Left ventricle myocardium inferior (tissue), 1 donor: ENCODE measurements at places on chromosomes 7 and 10. TPM values are rescaled to one million over a fixed set of nuclear protein-coding genes. Genes with fewer than 3 reads are reported as not detected.

Gene TMEM130
- not detected for total RNA-seq

Gene MMP21
- total RNA-seq: not detected

Gene DMTF1
- total RNA-seq: 19.4 TPM

Gene SYNPO2L
- total RNA-seq: 290 TPM

Gene NUTM2A
- total RNA-seq: 2.2 TPM

Gene CYP3A4
- total RNA-seq: not detected

Gene SH2D4B
- total RNA-seq: not detected

Gene ADGRA1
- total RNA-seq: not detected
